ENCODE measurements at places on chromosomes 2 and 18.
A peak's percentile ranks its signal among the peaks of the same experiment; 100 is the strongest.

DNA sequence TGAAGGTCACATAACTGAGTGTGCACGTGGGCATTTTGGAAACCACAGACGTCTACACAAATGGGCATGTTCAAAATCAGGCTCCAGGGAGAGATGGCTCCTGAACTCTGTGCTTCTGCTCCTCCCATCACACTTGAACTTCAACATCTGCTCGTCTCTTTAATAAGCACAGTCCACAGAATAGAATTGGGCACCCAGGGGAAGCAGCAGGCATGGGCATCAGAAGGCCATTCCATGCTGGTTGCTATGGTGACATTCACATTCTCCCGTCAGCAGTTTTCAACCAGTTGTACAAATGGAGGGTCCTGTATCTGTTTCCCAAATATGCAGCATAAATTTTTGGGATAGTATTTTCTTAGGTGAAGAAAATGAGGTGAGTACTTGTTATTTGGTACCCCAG is 183.7 kb upstream of the COPS8 start:
- DNase-seq = no peak

GRCh38 chr2:60533101-60534051 is 20.1 kb downstream of the BCL11A start:
- DNase-seq = no peak

GRCh38 chr2:12549641-12550040 is 167.1 kb upstream of the TRIB2 start:
- no peak for DNase-seq

- DNase-seq = no peak
These were observed 81.6 kb downstream of the SH3RF3 start for GRCh38 chr2:109210431-109211200.

DNA sequence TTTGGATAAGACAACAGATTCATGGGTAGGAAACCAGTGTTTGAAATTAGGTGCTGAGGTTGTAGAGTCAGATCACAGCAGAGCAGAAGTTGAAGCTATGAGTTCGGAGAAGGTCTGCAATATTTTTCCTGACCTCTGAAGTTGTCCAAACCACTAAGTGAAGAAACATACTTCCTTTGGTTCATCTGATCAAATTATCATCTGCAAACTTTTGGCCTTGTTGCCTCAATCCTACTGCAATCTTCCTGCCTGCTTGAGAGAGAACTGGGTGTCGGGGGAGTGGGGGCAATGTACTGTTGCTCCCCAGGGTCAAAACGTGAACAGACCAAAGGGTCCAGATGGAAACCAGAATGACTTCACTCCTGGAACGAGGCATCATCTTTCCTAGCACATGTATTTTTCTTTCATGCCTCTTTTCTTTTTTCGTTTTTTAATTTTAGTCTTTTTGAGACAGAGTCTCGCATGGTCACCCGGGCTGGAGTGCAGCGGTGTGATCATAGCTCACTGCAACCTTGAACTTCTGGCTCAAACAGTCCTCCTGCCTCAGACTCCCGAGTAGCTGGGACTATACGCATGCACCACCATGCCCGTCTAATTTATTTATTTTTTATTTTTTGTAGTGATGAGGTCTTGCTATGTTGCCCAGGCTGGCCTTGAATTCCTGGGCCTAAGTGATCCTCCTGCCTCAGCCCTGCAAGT is 42.7 kb downstream of the RAB31 start:
- DNase-seq = no peak

- DNase-seq = no peak
These were observed 13.7 kb downstream of the HES6 start for GRCh38 chr2:238225911-238226697.

GRCh38 chr18:57455576-57456129 is 20.5 kb downstream of the ONECUT2 start:
- no peak for DNase-seq

GRCh38 chr2:165293440-165294420 is 54.5 kb downstream of the SCN2A start:
- DNase-seq = peak; percentile 78

DNA sequence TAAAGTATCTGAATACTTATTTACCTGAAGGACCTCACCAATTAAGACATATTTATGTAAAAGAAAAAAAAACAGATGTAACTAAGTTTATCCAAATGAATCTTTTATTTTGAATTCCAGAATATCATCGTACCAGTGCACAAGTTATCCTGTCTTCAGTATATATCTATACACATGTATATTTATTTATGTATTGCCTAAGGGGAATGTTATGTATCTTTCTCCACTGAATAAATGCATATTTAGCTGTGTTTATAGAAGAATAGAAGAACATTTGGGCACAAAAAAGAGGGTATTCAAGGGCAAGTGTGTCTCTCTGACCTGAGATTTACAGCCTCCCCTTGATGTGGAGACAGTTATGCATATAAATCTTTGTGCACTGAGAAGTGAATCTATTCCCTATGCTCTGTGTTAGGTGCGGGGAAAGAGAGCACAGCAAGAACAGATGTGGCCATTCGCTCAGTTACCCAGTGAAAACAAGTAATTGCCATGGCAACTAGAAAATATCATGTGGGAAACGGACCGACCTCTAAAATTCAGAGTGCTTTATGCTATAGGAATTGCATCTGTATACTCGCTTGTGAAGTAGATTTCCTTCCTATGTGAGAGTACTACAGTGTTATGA is 39.5 kb upstream of the ASXL3 start:
- DNase-seq = no peak

GRCh38 chr2:74894272-74894981 is 60.5 kb downstream of the HK2 start:
- peak; percentile 38 for DNase-seq

DNA sequence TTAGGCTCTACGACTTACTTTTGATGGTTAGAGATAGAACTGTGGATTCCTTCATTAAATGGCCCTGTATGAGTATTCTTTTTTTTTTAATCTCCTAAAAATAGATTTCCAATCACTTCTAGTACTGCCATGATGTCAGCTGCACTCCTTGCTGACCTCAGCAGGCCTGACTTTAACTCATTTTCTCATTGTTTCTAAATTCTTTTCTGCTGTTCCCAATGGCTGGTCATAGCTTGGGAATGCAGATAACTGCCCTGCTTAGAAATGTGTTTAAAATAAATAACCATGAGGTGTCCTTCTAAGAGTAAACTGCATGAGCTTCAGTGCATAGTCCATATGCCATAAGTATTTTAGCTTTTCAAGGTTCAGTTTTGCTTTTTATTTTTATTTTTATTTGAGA is 15.7 kb downstream of the CCDC85A start:
- peak; percentile 60 for DNase-seq

GRCh38 chr2:241935314-241935713 is 65.8 kb downstream of the RTP5 start:
- DNase-seq = peak; percentile 56

DNA sequence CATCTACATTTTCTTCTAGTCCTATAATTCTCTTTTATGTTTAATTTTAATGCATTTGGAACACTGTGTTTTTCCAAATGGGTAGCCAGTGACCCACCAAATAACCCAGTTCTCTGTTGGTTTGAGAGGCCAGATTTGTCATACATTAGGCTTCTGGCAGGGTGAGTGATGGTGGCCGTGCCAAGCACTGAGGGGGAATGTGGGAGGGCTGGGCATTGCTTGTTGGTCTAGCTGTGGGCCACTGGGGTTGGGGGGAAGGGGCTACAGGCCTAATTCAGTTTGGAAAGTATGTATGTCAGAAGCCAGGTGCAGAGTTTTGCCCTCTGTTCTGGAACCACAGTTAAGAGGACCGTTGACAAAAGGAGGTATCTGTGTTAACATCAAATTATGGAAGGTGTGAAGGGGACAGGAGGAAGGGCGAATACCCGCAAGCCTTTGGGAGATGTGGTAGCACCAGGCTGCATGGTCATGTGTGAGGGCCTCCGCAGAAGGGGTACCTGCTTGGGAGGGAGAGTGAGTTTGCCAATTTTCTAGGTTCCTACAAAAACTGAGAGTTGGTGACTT is 38.1 kb upstream of the SCLY start:
- DNase-seq = no peak

DNA sequence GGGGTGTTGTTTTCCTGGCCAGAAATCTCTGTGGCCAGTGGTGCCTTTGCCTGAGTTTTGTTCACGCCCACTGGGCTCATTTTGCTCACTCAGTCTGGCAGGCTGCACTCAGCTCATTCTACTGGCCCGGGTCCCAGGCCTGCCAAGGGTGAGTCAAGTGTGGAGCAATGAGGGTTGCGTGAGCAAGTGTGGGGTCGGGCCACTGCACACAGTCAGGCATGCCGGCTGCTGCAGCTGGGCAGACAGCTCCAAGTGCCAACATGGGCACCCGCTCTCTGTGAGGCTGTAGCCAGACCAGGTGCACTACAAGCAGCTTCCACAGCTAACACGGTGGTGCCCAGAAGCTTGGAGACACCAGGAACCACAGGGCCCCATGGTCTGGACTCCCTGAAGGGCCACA is 801.1 kb upstream of the RAB6C start:
- no peak for DNase-seq

GRCh38 chr2:240397924-240398645 is 37.4 kb upstream of the GPC1 start:
- no peak for DNase-seq

DNA sequence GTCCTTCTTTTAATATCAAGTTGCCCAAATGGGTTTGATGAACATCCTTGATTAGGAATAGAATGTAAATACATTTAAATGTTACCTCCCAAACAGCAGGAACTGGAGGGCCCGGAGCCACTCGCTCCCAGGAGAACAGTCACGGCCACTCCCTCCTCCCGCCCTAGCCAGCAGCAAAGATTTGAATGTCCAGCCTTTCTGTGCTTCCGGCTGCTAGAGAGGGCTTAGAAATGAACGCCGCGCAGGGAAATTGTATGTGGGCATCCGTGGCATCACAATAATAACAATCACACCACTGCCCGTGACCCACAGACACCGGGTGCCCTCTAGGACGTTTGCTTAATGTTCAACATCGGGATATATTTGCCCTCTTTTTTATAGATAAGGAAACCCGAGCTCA is 164.9 kb upstream of the SALL3 start:
- DNase-seq = no peak

DNA sequence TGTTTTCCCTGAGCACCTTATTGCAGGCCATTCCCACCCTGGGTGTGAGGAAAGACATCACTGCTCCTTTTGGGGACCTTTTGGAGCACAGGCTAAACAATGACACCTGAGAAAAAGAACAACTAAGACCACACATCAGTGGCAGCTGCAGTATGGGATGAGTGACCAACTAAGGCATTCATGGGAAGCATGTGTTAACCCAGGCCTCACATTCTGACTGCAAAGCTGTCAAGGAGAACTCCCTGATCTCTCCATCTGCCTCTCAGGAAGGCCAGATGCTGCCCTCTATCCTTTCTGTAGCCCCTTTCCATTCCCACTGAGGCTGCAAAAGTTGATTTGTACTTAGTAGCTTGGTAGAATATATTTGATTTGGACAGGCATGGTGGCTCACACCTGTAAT is 277.7 kb upstream of the FBXO11 start:
- no peak for DNase-seq

DNA sequence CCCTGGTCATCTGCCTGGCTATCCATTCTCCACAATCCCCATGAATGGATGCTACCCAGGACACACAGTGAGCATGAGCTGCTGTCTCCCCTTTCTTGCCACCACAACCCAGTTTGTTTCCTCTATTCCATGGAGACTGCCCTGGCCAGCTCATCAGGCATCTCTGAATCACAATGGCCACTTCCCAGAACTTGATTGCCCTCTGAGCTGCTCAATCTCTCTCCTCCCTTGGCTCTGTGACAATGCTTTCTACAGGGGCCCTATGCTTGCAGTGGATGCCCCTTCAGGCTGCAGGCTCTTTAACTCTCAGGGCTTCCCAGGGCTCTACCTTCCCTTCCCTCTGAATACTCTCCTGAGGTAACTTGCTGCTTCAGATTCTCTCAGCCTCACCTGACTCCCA is 14.4 kb upstream of the SLC4A5 start:
- DNase-seq = no peak

- DNase-seq = no peak
These were observed 36.5 kb upstream of the LHCGR start for GRCh38 chr2:48792030-48792429.

DNA sequence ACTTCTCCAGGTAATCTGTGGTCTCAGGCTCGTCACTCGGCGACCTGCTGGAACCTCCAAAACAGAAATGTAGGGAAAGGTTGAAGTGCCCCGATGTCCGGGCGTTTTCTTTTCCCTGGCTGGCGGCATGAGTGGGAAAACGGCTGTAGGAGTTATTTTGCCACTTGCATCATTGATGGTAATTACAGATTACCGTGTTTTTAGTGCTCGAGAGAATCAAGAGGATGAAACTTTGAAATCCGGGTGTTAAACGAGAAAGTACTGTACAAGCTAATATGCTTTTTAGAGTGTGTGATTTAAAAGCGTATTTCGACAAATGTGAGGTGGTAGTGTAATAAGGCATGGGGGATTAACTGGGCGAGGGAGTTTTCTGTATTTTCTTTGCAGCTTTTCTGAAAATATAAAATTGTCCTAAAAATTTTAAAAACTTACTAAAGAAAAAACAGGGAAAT is 819 bp downstream of the GRHL1 start:
- no peak for DNase-seq

- no peak for DNase-seq
These were observed 75.7 kb downstream of the TRIM43 start for GRCh38 chr2:95667480-95667879.

GRCh38 chr2:104786821-104787220 is 67.1 kb upstream of the POU3F3 start:
- no peak for DNase-seq

DNA sequence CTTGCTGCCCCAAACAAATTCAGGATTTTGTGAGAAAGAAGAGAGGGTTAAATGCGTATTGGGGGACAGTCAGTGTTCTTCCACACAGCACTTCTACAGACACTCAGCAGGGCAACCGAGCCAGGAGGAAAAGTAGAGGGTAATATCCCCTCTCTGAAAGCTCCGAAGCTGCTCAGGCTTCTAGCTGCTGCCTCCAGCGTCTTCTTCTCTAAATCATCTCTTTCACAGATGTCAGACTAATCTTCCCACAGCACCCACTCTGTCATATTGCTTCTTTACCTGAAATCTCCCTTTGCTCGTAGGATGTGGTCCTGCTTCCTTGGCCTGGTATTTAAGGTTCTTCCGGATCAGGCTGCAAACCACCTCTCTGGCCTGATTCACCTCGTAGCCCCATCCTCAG is 117.6 kb upstream of the HAAO start:
- DNase-seq = no peak

DNA sequence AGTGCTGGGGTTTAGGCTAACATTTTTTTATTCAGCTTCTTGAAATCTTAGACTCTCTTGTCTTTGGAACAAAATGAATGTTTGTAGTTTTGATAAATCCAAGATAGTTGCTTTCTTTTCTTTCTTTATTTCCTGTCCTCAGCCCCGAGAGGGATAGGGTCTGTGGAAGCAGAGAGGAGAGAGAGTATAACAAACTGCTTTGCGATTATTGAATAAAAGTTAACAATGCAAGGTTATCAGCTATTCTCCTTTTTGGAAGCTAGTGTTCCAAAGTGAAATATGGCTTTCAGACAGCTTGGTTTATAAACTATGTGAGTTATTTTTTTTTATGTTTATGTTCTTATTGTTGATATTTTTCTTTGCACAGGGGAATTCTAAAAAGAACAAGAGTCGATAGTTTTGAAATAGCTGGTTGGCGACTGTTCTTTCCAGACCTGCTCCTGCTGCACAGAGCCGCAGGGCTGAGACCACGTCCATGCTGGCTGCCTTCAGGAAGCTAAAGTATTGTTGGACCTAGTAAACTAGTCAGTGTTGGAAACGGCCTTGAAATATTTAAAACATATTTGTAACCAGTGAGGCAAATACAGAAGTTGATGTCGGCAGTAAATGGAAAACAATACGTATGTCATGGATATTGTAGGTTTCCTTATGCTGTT is 15.5 kb upstream of the STON1 start:
- DNase-seq = no peak

GRCh38 chr2:230942920-230943896 is 18.2 kb upstream of the GPR55 start:
- DNase-seq = no peak

Measured in HS-5 (cell line).